ENCODE measurements at places on chromosomes 16 and 17.

DNA sequence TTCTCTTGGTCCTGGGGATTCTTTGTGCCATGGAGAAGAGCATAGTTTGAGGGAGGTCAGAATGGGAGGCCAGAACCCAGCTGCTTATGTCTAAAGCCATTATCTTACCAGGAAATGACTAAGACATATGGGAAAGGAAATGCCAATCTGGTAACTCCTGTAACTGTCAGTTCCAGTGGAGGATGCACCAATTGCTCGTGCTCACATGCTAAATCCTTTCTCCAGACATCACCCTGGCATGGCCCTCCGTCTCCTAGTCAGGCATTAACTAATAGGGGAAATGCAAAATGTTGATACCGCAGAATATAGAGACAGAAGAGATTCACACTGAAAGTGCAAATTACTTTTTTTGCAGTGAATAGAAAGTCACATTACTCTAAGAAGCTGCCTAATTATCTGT is 255.6 kb upstream of the HSBP1 start:
- DNase-seq, result no peak

DNA sequence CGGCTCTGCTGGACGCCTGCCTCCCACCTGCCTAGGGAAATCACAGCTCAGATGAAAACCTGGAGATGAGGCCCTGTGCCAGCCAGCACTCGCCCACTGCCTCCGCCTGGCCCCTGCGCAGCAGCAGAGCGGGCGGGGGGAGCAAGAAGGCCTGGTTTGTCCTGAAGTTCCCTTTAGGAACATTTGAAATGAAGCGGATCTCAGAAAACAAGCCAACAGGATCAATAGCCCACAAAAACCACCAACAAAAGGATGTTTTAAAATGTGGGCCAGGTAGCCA is 48.0 kb downstream of the RBFOX3 start:
- DNase-seq, result no peak

GRCh38 chr17:59844884-59845594 is 47.7 kb downstream of the TUBD1 start:
- no peak for DNase-seq

GRCh38 chr16:48479955-48480354 is 94.7 kb upstream of the SIAH1 start:
- no peak for DNase-seq

DNA sequence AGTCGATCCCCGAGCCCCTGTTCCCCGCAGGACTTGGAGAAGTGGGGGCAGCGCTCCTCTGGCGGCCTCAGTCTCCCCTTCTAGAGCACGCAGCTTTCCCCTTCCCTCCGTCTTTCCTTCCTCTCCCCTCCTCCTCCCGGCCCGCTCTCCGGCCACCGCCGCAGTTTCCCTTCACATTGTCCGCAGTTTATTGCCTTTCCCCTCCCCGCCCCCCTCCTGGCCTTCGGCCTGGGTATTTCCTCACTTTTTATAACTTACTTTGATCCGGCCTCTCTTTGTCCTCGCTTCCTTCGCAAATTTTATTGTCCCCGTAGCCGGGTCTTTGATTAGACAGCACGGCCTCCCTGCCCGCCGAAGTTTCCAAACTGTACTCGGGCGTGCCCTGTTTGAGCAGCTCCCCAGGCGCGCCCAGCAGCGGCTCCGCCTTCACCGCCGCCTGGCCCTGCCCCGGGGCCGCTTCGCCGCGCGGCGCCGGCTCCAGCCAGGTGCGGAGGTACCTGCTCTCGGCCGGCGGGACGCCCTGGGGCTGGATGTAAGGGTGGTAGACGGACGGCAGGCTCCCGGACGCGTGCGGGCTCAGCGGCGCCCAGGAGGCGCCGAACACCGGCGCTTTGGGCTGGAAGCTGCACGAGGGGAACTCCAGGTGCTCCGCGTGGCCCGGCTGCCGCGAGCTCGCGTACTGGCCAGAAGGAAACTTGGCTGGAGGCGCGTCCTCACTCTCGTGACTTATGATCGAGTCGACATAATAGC is 488 bp downstream of the HOXB9 start:
- DNase-seq, result peak; percentile 26

- no peak for DNase-seq
Measured at GRCh38 chr17:33567223-33567622, 274.1 kb upstream of the ASIC2 start.

- DNase-seq, result no peak
Measured at GRCh38 chr16:89828870-89829629, 775 bp downstream of the SPIRE2 start.

GRCh38 chr16:78290872-78291591 is 191.6 kb downstream of the WWOX start:
- no peak for DNase-seq

GRCh38 chr17:17510456-17511292 is 14.5 kb upstream of the RASD1 start:
- DNase-seq, result no peak

- DNase-seq, result no peak
Measured at GRCh38 chr17:79996291-79996690, 39.4 kb downstream of the TBC1D16 start.

DNA sequence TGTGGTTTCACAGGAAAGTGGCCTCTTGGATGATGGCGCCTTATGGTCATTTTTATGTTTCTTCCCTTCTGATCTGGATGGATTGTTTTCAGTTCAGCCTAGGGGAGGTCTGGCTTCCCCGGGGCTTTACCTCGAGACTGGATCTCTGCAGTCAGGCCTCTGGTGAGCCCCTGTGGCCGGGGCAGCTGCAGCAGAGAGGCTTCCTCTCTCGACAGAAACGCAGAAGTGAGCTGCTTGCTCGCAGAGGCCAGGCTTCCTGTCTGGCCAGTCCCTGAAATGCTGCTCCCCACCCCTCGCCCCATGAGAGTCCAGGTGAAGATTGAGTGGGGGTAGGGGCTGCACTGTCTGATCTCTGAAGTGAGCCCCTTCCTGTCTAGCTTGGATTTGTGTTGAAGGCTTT is 44.0 kb downstream of the PLCG2 start:
- no peak for DNase-seq
